ENCODE measurements at places on chromosomes 13 and 19.
A peak's percentile ranks its signal among the peaks of the same experiment; 100 is the strongest.

GRCh38 chr13:113216254-113217048, 7.0 kb downstream of the CUL4A start:
- DNase-seq, result peak; percentile 81

DNA sequence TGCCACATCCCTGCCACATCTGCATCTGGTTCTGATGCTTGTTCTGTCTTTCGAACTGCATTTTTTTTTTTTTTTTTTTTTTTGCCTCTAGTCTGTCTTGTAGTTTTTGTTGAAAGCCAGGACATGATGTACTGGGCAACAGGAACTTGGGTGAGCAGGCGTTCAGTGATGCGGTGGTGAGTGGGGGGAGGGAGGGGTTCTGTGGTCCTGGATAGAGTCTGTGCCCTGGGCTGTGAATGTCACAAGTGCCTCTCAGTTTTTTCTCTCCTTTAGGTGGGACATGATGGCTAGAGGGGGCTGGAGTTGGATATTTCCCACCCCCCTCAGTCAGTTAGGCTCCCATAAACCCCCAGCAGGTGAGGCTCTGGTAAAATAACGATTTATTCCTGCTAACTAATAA, 3.5 kb downstream of the CEACAM4 start:
- DNase-seq, result no peak

- no peak for DNase-seq
Measured at GRCh38 chr19:40589591-40590429, 11.4 kb upstream of the LTBP4 start.

DNA sequence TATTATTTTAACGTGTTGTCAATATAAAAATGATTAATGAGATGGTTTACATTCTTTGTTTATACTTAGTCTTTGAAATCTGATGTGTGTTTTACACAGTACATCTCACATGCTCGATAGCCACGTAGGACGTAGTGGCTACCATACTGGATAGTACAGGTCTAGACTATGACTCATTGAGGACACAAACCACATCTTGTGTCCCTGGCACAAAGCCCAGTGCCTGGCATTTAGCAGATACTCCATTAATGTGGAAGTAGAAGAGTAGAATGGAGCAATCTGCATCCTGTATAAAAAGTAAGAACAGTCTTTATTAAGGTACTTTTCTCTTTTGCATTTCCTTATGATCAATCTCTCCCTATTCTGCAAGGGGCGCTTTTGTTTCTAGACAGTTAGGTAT, 49.0 kb upstream of the FRY start:
- DNase-seq, result peak; percentile 98

- no peak for DNase-seq
Measured at GRCh38 chr19:53147645-53148044, 11.2 kb downstream of the ZNF347 start.

GRCh38 chr13:112182846-112183531, 116.0 kb downstream of the SOX1 start:
- DNase-seq, result no peak

- DNase-seq, result no peak
Measured at GRCh38 chr19:49333418-49333805, 1.8 kb upstream of the CD37 start.

- no peak for DNase-seq
Measured at GRCh38 chr13:60869225-60869624, 472.2 kb downstream of the TDRD3 start.

DNA sequence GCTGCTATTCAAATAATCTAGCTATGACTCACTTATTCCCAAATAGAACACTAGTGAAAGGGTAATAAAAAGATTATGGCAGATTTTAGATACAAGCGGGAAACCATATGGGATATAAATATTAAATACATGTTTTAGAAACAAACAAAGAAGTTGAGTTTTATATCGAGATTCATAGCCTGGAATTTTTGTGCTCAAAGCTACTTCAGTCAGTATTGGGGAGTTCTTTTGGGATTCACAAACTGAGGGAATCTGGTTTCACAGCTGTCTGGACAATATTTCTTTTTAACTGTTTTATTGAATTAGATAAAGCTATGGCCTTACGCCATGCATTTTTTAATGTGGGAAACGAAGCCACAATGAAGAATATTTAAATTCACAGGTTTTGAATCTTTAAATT, 257.1 kb upstream of the PCDH20 start:
- no peak for DNase-seq

DNA sequence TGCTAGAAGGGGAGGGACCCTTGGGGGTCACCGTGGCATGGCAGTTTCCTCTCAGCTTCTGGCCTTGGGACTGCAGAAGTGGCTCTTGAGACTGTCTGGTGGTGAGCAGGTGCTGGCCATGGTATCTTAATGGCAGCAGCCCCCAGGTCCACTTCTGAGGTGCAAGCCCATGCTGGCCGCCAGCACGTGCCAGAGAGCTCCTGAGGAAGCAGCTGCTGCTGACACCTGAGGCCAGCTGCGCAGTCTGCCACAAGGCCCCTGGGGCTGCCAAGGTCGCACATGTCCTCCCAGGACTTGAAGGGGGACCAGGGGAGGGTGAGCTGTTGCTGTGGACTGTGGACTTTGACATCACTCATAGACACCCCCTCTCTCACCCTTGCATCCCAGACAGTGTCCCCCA, 48.0 kb downstream of the NFIX start:
- DNase-seq, result no peak

- no peak for DNase-seq
Measured at GRCh38 chr13:58376349-58376748, 744.8 kb downstream of the PCDH17 start.

- no peak for DNase-seq
Measured at GRCh38 chr13:44051918-44052675, 172.4 kb downstream of the LACC1 start.

GRCh38 chr13:70580825-70581224, 472.6 kb upstream of the KLHL1 start:
- DNase-seq, result no peak

GRCh38 chr19:4136680-4137088, 12.8 kb upstream of the MAP2K2 start:
- no peak for DNase-seq

- DNase-seq, result no peak
Measured at GRCh38 chr13:72462726-72463125, 264.7 kb downstream of the MZT1 start.

- no peak for DNase-seq
Measured at GRCh38 chr13:57114945-57115344, 25.8 kb upstream of the PRR20A start.

DNA sequence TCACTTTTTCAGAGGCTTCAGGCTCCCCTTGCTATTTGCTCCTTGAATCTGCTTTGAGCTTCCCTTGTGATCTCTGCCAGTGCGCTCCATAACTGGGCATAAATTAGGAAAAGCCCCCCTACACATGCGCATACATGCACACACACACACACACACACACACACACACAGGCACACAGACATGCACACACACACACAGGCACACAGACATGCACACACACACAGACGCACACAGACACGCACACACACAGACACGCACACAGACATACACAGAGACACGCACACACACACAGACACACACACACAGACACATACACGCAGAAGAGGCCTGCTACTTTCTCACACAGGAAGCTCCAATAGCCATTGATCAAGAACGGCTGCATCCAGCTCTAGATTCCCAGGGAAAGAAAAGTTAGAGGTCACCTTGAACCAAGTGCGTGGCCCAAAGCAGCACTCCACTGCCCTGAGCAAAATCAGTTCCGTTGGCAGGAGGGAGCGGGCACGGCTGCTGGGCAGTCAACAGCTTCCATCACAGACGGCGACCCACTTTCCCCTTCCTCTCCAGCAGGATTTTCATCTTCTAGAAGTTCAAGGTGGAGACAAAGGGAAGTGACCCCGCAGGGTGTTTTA, 145.6 kb downstream of the DPF1 start:
- DNase-seq, result no peak

- no peak for DNase-seq
Measured at GRCh38 chr13:52896827-52897659, 48.6 kb upstream of the PCDH8 start.

- no peak for DNase-seq
Measured at GRCh38 chr13:80121038-80121437, 219.9 kb downstream of the SPRY2 start.

DNA sequence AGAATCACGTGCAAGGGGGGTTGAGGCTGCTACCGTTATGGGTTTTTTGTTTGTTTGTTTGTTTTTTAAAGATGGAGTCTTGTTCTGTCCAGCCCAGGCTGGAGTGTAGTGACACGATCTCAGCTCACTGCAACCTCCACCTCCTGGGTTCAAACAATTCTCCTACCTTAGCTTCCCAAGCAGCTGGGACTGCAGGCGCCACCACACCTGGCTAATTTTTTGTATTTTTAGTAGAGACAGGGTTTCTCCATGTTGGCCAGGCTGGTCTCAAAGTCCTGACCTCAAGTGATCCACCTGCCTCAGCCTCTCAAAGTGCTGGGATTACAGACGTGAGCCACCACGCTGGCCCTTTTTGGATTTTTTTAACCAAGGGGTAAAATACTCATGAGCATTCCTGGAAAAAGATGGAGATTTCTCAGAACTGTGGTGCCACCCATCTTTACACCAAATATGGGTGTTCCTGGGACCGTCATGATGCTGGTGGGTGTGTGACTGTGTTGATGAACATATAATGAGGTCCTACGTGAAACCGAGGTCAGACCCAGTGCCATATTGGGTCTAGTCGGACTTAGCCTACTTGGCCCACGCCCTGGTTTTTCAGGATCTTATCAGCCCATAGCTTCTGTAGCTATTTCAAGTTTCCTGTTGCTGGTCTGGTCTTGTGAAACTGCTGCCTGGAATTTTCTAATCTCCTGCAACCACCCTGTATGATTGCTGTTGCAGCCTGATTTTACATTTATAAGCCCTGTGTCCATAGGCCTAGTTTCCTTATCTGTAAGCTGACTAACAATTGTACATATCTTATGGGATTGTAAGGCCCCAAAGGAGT, 6.2 kb downstream of the PPP1R15A start:
- DNase-seq, result no peak

GRCh38 chr19:44430956-44431355, 17.3 kb downstream of the ZNF229 start:
- peak; percentile 1 for DNase-seq

DNA sequence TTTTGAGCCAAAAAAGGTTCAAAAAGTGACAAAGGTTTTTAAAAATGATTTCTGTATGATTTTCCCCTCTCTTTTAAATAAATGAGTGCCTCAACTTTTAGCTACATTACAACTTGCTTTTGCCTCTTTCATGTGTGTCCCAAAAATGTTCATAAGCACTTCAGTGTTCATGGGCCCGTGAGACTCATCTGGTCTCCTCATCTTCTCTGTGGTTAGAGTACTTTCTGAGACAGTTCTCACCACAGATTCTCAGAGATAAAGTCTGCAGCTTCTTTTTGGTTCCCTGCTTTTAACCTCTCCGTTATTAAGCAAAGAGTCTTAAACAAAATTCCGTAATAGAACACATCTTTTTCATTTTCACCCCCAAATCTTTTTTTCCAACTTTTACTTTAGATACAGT, 156.9 kb downstream of the DLEU7 start:
- no peak for DNase-seq

- DNase-seq, result no peak
Measured at GRCh38 chr13:31947506-31947905, 84.1 kb upstream of the FRY start.

- no peak for DNase-seq
Measured at GRCh38 chr19:10104665-10105508, 1.3 kb upstream of the PPAN start.

GRCh38 chr19:6070720-6071485, 39.4 kb downstream of the RFX2 start:
- peak; percentile 61 for DNase-seq

- no peak for DNase-seq
Measured at GRCh38 chr19:17213334-17213733, 1.8 kb upstream of the USE1 start.

DNA sequence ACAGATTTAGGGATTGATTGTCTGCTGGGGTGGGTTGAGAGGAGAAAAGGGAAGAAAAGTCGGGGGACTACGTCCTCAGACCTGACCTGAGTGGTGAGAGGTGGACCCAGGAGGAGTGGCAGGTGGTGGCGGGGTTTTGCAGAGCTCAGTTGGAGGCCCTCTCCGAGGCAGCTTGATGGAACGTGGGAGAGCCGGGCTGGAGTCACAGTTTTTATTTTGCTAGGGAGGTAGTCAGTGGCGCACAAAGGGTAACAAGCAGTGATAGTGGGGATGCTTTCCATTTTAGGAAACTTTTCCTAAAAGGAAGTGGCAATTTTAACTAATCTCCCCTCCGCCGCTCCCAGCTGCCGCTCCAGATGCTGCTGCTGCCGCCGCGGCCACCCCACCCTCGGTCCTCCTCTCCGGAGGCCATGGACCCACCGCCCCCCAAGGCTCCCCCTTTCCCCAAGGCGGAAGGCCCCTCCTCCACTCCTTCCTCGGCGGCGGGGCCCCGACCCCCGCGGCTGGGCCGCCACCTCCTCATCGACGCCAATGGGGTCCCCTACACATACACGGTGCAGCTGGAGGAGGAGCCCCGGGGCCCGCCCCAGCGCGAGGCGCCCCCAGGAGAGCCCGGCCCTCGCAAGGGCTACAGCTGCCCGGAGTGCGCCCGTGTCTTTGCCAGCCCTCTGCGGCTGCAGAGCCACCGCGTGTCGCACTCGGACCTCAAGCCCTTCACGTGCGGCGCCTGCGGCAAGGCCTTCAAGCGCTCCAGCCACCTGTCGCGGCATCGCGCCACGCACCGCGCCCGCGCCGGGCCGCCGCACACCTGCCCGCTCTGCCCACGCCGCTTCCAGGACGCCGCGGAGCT, 1.1 kb upstream of the ZNF581 start:
- DNase-seq, result no peak

Data from LHCN-M2 (cell line).